ENCODE measurements at places on chromosomes 1 and 21.

GRCh38 chr1:218718206-218718605, 373.1 kb downstream of the TGFB2 start:
- no peak for DNase-seq

- DNase-seq: no peak
Measured at GRCh38 chr1:13832100-13832499, 132.1 kb downstream of the PRDM2 start.

- no peak for DNase-seq
Measured at GRCh38 chr1:234114648-234115307, 210.3 kb downstream of the SLC35F3 start.

DNA sequence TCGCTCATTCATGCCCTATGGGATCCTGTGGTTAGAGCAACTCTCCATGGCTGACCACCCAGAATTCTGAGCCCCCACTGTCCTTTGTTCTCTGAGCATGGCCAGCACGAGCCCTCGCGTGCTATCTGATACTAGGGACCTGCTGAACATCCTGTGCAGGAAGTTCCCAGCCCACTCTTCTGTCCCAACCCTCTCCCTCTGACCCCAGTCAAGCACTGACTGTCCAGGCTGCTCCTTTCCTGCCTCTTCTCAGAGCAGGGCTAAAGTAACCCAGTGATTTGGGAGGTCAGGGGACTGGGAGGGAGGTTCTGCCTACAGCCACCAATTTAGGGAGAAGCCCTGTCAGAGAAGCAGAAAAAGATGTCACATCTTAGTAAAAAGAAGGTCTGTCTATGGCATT, 21.2 kb downstream of the CYP4B1 start:
- no peak for DNase-seq

- DNase-seq: no peak
Measured at GRCh38 chr1:171654942-171655745, 2.7 kb upstream of the MYOC start.

DNA sequence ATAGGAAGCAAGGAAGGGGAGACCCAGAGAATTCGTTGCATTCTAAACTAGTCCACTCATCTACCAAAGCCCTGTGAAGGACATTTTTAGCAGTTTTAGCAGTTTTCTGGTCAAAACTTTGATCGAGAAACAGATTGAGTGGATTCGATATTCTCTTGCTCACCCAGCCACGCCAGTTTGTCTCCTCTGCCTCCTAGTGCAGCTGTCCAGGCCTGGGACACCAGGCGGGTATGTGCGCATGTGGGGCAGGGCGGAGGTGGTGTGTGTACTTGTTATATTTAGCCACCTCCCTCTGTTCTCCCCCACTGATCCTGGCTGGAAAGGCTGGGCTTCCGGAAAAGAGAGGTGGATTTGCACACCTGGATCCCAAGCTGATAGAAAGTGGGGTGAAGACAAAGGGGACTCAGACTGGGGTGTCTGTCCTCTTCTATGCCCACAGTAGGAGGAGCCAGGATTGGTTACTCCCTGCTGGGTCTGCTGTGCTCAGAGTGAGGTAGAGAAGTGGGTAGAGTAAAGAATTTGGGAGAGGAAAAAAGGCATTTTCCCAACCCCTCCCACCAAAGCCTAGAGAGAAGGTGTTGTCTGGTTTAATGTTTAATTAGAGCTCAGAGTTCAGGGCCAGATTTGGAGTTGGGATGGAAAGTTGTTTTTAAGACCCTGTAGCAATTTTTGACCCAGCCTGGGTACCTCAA, 3.8 kb downstream of the LMNA start:
- no peak for DNase-seq

DNA sequence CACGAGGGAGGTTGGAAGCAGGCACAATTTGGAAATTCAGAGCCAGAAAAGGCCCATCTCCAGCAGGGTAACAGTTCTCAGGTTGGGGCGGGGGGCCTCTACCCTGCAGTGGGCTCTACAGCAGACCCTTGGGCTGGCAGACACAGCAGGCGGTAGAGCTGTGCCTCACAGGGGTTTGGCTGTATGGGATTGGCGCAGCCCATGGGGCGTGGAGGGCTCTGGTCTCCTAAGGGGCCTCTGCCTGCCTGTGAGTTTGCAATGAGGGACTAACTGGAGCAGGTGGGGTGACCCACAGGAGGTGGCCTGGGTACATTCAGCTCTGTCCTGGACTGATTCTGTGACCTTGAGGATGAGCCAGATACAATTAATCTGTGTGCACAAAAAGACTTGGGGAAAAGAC, 124.1 kb downstream of the CAMTA1 start:
- DNase-seq: no peak

GRCh38 chr1:13828454-13829151, 128.6 kb downstream of the PRDM2 start:
- no peak for DNase-seq

DNA sequence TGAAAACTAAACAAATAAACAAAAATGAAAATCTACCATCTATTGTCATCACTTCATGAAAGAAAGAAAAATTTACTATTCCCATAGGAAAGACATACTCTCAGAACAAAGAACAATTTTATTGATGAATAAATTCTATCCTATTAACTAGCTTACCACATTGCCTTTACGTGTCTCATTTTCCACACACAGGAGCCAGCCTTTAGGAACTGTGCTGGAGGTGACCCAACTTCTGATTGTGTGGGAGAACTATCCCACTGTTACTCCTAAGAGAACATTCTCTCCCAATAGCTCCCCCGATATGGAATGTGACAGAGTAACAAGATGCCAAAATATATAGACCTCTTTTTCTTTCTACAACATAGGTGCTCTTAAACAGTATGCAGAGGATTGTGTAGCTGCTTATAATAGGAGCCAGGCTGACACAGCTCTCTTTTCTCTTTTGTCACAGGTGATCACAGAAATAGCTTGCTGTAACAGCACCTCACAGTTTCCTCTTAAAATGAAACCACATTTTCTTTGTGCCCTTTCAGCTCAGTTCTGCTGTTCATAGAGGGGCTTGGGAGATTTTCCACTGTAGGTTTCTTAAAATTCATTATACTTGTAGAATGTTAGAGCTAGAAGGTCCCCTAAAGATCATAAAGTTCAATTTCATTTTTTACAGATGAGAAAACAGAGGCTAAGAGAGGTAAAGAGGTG, 35.5 kb downstream of the C21orf91 start:
- DNase-seq: no peak

DNA sequence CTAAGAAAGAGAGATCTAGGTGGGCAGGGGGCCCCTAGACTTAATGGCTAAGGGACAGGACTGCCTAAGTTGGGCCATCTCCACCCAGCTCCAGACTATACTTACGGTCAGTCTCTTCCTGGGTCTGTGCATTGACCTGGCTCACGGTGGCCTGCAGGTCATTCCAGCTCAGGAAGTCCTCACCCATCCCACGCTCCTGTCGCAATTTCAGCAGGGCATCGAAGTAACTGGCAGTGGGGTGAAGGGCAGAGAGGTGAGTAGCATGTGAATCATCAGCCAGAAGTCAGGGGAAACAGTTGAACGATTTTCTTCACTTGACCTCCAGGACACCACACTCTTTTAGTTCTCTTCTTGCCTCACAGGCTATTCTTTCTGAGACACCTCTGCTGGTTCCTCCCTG, 20.5 kb downstream of the IQGAP3 start:
- DNase-seq: no peak

GRCh38 chr1:118073648-118074435, 111.2 kb downstream of the SPAG17 start:
- no peak for DNase-seq

- no peak for DNase-seq
Measured at GRCh38 chr1:16088351-16088911, 15.0 kb upstream of the FAM131C start.

DNA sequence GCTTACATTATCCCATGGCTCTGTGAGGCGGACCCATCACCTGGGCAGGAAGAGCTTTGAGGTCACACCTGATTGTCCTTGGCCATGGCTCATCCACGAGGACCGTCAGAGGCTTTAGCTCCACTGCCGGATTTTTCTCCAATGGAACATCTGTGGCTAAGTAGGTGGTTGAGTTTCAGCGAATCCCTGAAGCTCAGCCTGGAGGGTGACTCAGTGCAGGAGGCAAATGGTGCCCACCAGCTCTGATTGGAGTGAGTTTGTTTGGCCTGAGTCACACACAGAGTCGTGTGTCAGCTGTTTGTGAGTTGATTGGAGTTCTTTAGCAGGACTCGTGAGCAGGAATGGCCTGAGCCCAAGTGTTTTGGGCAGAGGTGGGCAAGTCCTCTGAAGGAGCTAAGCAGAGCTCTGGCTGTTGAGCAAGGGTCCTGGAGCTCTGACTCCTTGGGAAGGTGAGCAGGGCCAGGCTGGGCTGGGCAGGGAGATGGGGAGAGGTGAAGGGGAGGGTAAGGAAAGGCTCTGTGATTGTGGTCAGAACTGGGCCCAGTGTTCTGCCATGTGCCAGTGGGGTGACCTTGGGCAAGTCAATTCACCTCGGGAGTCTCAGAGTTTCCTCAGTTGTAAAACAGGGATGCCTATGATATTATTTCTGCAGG, 2.0 kb downstream of the SLC6A17 start:
- DNase-seq: no peak

GRCh38 chr1:54014009-54014629, 3.9 kb downstream of the LDLRAD1 start:
- DNase-seq: no peak

DNA sequence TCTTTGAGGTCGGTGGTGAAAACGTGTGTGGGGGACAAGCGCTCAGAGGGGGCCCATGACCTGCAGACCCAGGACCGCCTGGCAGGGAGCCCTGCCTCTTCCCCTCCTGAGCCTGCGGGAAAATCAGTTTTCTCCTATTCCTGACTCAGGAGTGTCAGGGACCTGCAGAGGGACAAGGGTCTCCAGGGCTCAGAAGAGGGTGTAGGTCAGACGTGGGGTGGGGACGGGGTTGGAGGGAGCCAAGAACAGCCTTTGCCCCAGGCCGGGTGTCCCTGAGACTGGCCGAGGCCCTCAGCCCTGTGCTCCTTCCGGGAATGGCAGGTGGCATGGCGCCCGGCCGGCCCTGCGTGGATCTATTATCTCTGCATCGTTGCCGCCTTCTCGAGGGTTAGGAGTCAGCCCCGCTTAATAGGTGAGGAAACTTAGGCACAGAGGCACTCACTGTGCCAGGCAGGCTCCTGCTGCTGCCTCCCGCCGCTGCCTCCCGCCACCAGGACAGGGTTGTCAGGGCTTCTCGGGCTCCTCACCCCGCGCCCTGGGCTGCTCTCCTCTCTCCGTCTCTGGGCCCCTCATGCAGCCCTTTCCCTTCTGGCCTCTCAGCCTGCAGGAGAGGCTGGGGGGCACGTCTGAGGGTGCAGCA, 37.5 kb downstream of the AJAP1 start:
- no peak for DNase-seq

DNA sequence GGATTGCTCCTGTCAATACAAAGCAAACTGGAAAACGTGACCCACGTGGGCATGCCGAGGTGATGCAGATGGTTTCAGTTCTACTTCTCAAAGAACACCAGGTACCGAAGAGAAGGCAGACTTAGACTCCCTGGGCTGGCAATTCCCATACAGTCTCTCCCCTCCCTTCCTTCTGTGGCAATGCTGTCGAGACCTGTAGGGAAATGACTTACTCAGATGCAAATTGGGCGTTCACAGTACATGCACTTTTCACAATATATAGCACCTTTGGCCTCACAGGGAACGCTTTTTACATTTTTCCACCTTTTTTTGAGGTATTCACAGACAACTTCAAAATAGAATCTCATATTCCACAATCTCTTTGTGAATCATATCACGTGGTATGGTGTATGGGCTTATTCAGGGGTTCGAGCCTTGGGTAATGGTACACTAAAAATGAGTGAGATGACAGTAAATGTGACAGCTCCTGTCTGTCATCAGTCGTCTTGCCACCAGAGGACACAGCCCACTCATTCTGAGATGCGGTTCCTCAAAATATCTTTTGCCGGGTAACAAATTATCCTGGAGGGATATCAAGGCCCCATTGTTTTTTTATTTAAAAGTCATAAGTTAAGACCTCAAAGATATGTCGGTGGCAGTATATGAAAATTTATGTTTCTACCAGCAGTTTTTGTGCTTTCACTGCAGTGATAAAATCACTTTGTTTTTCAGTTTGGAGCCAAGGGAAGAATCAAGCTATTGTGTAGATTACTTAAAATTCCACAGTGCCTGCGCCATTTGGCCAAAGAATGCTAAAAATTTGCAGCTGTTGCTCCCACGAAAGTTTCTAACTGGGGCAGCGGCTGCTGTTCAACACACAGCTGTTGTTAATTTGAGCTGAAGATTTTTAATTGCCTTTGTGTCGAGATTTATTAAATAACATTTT, 168.4 kb downstream of the ZZZ3 start:
- DNase-seq: peak; percentile 65

GRCh38 chr1:51147394-51147793, 45.4 kb downstream of the C1orf185 start:
- no peak for DNase-seq

GRCh38 chr1:156347331-156347730, 9.0 kb downstream of the TSACC start:
- no peak for DNase-seq

DNA sequence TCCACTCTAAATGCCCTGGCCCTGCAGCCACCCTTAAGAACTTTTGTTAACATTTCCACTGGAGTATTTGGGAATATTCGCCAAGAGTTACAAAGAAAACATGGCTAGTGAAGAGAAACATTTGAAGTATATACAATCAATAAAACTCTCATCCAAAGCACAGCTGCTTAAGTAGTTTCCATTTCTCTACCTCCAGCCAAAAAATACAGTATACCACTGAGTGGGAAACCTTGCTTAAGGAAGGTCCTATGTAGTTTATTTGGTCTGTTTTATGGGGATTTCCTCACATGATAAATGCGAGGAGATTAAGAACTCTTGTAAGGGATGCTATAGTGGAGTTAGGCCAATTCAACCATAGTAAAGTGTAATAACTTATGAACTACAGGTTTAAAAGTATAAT, 382.5 kb downstream of the NEGR1 start:
- no peak for DNase-seq

DNA sequence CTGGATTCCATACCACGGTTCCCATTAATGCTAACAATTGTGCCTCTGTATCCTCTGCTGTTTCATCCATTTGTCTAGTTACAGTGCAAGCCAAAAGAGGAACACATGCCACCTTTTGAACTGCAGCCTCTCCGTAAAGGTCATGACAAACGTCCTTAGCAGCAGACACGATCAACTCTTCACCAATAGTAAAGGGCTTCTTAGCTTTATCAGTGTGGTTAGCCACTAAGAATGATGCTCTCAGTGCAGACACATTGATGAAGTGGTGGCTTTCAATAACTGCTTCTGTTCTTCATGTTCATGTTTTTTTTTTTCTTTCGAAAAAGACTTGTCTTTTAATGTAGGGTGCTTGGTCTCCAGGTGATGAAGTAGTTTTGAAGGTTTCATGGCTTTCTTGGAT, 14.3 kb downstream of the XPR1 start:
- no peak for DNase-seq

DNA sequence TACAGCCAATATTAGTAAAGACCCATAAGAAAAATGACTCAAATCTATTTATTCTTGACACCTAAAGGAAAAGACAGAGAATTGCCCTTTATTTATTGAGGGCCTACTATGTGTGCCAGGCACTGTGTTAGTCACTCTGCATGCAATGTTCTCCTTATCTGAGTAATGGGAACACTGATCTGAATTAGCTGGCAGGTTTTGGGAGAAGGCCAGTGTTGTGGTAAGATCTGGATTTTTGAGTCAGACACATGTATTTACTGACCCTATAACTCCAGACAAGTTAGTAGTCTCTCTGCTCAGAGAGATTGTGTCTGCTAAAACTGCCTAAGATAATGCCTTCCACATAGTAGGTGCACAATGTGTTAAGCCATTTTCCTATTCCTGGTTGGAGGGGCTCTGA, 17.3 kb downstream of the LCE4A start:
- DNase-seq: no peak

GRCh38 chr1:6597777-6598131, 4.9 kb downstream of the KLHL21 start:
- DNase-seq: no peak

GRCh38 chr1:74767490-74767889, 34.5 kb downstream of the TYW3 start:
- no peak for DNase-seq

GRCh38 chr1:46749921-46750404, 31.0 kb upstream of the EFCAB14 start:
- DNase-seq: no peak

Data from dorsolateral prefrontal cortex (tissue), 122 donors.